ENCODE measurements at places on chromosomes 7 and 10.

GRCh38 chr7:119197877-119198527, 973.5 kb downstream of the ANKRD7 start:
- DNase-seq = peak; percentile 22

GRCh38 chr7:85664341-85664740, 477.5 kb upstream of the SEMA3D start:
- no peak for DNase-seq

DNA sequence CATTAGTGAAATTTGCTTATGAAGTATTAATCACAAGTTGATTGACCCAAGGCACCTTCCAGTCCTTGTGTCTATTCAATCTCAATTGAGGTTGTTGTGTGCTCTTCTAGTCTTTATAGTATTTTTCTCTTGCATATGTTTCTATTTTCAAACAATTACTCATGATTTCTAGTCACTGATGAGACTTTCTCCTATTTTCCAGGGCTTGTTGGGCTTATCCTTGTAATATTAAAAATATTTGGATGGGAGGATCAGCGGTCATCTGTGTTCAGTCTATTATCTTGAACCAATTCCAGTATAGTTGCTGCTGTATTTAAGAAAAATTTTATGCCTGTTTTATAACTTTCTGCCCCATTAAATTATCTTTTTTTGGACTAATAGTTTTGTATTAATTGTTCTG, 154.4 kb downstream of the PTEN start:
- no peak for DNase-seq

DNA sequence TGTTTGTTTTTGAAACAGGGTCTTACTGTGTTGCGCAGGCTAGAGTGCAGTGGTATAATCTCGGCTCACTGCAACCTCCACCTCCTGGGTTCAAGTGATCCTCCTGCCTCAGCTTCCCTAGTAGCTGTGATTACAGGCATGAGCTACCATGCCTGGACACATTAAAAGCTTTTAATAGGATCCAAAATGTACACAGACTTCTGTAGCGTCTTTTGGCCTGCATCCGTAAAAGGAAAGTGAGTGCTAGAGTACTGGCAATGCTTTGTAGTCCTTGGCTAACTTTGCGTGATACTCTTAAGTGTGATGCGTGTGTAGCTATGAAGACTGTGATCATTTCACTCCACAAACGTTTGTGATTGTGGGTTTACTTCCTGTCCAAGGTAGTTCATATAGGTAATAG, 13.3 kb downstream of the ZRANB1 start:
- no peak for DNase-seq

DNA sequence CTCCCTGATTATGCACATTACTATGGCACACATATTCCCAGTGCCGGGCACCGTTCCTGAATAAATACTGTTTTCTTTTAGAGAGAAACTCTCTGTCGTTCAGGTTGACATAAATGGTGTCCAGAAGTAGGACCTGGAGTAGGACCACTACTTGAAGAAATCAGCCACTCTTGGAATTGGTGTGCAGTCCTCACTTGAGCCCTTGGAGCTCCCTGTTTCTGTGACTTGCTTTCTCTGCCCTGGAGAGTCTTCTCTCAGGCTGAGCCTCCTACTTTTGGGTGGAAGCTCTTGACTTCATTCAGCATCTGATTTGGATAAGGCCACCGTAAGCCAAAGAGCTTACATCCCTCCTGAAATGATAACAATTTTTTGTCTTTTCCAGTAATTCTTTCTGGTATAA, 29.7 kb upstream of the ANTXRL start:
- DNase-seq = no peak

Data from Right ventricle myocardium superior (tissue), 1 donor.